Hypothalamus (tissue), 51 donors: ENCODE measurements at places on chromosomes 12 and 14.

DNA sequence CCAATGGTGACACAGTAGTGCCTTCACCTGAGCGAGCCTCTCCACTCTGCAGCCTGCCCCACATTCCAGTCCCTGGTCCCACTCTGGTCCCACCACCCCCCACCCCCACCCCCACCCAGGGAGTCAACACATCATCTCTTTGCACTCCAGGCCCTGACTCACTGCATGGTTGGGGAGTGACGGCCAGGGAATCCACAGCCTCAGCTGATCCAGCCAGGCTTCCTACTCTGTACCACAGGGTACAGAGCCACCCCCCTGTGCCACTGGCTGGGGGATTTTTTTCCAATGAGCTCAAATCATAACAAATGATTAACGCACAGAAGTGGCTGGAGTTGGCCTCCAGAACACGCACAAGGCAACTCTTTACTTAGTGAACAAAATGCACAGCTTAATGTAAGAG lies 233.7 kb downstream of the NTF3 start:
- no peak for DNase-seq

- no peak for DNase-seq
Measured at GRCh38 chr12:26534071-26534470, 298.9 kb downstream of the ITPR2 start.

DNA sequence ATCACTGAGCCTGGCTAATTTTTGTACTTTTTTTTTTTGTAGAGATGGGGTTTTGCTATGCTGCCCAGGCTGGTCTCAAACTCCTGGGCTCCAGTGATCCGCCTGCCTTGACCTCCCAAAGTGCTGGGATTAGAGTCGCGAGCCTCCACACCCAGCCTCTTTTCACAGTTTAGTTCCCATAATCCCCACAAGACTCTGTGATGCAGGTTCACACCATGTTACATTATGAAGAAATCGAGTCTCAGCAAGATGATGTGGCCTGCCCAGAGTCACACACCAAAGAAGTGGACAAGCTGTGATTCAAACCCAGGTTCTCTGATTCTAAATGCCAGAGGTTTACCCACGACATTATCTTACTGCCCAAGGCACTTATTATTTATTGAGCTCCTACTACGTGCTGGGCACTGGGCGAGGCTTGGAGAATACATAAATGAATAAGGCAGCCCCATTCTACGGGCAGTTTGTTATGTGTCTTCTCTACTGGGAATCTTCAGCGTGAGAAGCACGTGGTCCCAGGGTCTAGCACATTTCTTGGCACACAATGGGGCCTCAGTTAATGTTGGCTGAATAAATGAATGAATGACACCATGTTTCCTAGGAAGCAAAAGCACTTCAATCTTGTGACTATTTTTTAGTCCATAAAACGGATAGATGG lies 23.5 kb upstream of the OASL start:
- DNase-seq, result no peak

DNA sequence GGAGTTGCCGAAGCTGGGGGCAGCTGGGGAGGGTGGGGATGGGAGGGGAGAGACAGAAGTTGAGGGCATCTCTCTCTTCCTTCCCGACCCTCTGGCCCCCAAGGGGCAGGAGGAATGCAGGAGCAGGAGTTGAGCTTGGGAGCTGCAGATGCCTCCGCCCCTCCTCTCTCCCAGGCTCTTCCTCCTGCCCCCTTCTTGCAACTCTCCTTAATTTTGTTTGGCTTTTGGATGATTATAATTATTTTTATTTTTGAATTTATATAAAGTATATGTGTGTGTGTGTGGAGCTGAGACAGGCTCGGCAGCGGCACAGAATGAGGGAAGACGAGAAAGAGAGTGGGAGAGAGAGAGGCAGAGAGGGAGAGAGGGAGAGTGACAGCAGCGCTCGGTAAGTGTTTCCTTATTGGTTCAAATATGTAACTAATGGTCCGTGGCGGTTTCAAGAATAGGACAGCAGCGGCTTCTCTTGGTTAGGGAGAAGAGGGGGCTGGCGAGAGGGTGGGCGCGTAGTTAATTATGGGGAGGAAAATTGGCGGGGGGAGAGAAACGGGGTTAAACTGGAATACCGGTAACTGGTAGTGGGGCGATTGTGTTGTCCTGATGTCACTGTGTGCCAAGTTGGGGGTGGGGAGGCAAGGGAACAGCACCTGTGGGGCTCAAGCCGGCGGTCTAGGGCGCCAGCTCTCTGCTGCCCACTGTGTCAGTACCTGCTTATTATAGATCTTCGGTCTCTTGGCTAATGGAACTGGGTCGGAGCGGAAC lies 8.4 kb downstream of the HOXC8 start:
- no peak for DNase-seq

DNA sequence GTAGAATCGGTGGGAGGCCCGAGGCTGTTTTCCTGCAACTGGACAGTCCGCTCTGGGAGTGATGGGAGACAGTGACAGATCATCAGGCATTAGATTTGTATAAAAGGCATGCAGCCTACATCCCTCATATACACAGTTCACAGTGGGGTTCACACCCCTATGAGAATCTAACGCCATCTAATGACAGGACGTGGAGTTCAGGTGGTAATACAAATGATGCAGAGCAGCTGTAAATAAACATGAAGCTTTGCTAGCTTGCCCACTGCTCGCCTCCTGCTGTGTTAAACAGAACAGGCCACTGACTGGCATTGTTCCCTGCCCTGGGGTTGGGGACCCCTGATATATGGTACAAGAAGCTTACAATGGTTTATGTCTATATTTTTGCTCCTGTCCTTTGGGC lies 179.0 kb downstream of the LRFN5 start:
- no peak for DNase-seq

GRCh38 chr14:54909817-54910558 lies 7.4 kb upstream of the GCH1 start:
- DNase-seq, result no peak

DNA sequence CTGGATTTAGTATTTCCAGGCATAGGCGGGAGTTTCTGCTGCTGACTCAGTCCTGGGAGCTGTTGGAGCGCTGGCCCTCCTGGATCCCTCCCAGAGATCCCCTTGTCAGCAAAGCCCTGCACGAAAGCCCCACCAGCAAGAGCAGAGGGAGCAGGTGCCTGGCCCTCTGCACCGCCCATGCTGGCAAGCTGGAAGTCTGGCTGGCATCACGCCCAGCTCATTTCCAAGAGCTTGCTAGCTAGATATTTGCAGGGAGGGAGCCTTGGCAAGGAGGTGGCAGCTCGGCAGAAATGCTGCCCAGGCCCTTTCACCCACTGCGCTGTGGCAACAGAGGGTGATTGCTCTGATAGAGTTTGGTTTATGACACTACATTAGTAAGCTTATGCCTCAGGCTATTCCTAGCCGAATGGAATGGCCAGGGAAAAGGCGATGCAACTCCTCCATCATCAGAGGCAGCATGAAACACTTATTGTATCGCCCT lies 193.9 kb downstream of the EMP1 start:
- peak; percentile 91 for DNase-seq

DNA sequence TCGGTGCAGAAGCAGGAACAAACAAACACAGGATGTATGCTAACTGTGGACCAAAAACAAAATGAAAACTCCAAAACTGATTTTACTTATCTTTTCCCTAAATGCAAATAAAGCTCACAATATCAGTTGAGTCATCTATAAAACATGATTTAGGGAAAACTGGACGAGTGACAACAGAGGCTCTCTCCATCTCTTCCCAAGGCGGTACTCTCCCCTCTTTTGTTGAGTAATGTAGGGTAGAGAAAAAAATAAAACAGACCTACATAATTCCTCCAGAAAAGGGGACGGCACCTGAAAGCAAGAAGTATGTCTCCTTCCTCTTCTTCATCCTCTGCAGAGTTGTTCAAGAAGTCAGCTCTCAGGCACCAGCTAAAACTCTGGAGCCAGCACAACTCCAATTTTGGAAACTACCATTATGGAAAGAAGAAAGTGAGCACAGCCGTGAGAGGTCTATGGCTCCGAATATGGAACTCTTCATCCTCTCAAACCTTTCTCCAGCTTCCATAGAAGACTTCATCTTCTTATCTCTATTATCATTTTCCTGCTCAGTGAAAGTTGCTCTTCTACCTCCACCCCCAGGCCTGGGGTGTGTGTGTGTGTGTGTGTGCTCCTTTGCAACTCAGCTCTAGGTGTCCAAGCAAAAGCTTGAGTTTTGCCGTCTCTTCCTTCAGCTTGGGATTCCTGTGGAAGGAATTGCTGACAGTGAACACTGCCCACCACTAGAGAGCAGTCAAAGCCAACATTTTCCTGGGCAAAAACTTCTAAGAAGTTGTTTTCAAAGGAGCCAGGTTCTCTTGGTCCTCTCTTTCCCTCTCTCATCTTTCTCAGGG lies 155.4 kb downstream of the DIO2 start:
- DNase-seq, result no peak

GRCh38 chr12:109716512-109717389 lies 3.1 kb downstream of the FAM222A start:
- DNase-seq, result no peak

DNA sequence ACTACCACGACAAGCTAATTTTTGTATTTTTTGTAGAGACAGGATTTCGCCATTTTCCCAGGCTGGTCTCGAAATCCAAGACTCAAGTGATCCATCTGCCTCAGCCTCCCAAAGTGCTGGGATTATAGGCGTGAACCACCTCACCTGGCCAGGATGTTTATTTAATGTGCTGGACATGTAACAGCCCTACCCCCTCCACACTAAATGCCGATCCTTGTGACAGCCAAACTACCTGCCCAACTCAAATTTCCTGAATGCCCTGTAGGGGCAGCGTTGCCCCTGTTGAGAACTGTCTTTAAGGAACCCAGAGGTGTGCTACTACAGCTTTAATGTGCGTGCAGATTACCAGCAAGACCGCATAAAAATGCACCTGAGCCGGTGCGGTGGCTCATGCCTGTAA lies 48.1 kb downstream of the KCNK13 start:
- no peak for DNase-seq

DNA sequence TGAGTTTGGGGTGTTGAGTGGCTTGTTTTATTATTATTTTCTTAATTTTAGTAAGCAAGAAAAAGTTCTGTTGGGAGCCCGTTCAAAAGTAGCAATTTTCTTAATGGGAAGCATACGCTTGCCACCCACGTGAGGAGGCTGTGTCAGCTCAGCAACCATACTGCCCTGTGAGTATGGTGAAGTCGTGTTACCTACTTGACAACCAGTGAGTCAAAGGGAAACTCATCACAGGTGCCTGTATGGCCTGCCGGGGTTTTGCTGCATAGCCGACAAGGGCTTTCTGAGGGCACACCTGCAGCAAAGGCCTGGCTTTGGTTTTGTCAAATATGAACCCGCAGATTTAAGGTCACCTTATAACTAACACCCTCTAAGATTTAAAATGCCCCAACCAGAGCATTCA lies 31.1 kb downstream of the PITPNM2 start:
- DNase-seq, result no peak
